ENCODE measurements at places on chromosomes 7 and 10.

- no peak for DNase-seq
Observed at GRCh38 chr10:107616031-107616430, 451.5 kb upstream of the SORCS1 start.

DNA sequence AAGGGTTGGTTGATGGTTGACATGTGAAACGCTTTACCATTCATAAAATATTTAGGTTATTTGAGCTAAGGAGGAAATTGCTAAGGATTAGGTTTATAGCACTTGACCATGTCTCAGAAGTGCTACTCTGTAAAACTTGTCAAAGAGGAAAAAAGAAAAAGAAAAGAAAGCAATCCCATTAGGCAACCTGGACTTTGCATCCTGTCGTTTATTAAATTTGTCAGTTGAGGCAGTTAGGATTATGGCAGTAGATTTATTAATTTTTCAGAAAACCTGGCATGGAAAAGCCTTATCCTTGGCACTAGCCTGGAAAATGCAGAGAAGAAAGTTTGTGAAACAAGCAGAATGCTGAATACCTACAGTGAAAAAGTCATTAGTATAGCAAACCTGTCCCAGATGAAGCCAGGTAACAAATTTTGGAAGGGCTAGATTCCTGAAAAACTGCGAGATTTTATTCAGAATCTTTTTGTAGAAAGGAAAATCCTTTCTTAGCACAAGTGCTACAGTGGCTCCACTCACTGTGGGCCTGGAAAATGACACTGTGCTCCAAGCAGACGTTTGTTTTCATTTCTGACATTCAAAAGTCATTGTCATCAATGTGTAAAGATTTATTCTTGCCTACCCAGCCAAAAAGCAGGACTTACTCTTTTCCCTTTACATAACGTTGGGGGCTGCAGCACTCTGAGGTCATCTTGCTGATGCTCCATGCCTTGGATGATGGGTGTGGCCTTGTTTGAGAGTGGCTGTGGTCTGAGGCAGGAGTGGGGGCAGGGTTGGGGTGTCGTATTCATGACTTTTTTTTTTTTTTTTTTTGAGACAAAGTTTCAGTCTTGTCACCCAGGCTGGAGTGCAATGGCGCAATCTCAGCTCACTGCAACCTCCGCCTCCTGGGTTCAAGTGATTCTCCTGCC is 664.9 kb downstream of the SUGCT start:
- no peak for DNase-seq

DNA sequence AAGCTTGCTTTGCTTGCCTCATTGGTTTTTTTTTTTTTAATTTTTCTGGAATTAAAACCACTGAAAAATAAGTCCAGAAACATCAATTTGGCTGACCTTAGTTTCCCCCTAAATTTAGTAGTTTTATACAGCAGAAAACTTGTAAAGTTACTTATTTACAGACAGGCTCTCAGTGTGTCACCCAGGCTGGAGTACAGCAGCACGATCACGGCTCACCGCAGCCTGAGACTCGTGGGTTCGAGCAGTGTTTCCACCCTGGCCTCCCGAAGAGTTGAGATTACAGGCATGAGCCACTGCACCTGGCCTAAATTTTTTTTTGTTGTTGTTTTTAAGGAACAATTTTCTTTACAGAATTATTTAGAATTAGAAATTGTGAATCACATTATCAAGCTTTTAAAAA is 250.5 kb downstream of the SDK1 start:
- DNase-seq = no peak

GRCh38 chr7:75928568-75928914 is 13.6 kb downstream of the POR start:
- no peak for DNase-seq

Data from fibroblast of the conjunctiva (primary cell).